Stimulated activated CD4-positive, alpha-beta T cell treated with anti-CD3 and anti-CD28 coated beads, Interleukin-12 subunit alpha, Interleukin-12 subunit beta, amount 100 ng/mL, for 24 hours (primary cell): ENCODE measurements at places on chromosomes 5 and 9.

DNA sequence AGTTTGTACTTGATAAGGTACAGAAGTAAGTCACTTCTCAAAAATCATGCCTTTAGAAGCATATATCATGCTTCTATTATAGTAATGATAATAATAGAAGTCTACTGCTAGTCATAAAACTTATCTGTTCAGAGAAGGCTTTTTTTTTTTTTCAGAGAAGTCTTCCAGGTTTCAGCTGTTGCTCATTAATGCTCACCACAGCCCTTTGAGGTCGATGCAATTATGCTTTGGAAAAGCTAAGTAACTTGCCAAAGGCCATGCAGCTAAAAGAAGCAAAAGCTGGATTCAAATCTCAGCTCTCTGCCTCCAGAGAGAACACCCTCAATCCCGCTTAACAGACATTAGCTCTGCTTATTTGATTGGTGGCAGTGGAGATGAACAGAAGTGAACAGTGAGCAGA lies 150.8 kb downstream of the DOCK8 start:
- no peak for DNase-seq

DNA sequence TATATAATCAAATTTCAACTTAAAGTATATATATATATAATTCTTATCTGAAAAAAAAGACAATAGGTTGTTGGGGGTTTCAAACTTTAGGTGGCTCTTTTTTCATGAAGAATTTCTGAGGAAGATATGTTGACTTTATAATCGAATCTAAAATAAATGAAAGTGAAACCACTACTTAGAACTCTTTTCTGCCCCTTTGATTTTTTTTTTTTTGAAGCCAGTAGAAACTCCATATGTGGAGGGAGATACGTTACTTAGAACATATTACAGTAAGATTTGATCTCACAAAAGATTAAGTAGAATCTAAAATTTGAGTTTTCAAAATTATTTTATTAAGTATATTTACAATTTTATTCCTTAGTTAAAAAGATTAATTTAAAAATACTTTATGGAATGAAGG lies 96.9 kb downstream of the ATG10 start:
- no peak for DNase-seq

DNA sequence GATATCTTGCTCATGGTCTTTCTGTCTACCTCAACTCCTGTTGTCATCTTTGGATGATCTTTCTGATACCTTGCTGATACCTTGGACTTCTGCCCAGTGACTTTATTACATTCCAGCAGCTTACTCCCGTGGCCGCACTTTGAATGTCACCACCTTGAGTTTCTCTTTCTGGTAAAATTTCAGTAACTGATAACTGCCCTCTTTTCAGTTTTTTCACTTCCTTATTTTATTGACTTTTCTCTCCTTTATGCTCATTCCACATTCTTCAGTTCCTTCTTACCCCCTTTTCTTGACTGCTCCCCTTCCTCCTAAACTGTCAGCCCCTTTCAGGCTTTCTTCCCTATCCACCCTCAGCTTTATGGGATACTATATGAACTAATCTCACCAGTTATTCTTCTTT lies 7.0 kb upstream of the FBXO4 start:
- no peak for DNase-seq

DNA sequence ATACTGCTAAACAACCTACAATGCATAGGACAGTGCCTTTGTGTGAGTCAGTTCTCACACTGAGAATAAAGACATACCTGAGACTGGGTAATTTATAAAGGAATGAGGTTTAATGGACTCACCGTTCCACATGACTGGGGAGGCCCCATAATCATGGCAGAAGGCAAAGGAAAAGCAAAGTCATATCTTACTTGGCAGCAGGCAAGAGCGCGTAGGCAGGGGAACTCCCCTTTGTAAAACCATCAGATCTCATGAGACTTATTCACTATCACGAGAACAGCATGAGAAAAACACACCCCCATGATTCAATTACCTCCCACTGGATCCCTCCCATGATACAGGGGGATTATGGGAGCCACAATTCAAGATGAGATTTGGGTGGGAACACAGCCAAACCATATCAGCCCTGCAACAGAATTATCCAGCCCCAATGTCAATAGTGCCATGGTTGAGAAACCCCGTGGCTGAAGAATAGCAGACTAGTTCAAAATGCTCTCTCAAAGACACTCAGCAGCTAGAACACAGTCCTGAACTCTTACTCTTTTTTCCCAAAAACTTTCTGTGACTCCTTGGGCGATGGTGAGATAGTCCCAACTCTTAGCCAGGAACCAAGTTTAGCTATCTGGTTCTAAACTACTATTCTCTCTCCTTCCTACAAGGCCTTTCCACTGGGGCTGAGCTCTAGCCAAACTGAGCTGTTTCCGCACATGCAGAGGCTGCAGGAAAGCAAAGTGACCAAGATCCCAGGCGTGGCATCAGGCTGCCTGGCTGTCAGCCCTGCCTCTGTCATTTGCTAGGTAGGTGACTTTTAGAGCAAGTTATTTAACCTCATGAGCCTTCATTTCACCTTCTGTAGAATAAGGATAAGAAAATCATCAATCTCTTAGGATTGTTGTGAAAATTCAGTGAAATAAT lies 21.7 kb downstream of the FAT2 start:
- DNase-seq, result no peak

GRCh38 chr9:104810421-104811339 lies 46.8 kb downstream of the NIPSNAP3B start:
- no peak for DNase-seq

- DNase-seq, result no peak
Measured at GRCh38 chr5:170251462-170251861, 18.7 kb downstream of the C5orf58 start.

DNA sequence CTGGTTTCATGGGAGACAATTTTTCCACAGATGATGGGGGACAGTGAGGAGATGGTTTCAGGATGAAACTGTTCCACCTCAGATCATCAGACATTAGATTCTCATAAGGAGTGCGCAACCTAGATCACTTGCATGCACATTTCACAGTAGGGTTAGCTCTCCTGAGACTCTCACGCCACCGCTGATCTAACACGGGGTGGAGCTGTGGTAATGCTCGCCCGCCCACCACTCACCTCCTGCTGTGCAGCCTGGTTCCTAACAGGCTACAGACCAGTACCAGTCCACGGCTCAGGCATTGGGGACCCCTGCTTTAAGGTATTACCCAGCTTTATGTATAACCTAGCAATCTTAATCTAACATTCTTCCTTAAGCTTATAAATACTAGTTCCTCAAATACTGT lies 35.6 kb downstream of the TTC39B start:
- no peak for DNase-seq

- no peak for DNase-seq
Measured at GRCh38 chr9:98256756-98257155, 1.3 kb upstream of the TBC1D2 start.

GRCh38 chr9:135536216-135536615 lies 9.7 kb upstream of the OBP2A start:
- no peak for DNase-seq

DNA sequence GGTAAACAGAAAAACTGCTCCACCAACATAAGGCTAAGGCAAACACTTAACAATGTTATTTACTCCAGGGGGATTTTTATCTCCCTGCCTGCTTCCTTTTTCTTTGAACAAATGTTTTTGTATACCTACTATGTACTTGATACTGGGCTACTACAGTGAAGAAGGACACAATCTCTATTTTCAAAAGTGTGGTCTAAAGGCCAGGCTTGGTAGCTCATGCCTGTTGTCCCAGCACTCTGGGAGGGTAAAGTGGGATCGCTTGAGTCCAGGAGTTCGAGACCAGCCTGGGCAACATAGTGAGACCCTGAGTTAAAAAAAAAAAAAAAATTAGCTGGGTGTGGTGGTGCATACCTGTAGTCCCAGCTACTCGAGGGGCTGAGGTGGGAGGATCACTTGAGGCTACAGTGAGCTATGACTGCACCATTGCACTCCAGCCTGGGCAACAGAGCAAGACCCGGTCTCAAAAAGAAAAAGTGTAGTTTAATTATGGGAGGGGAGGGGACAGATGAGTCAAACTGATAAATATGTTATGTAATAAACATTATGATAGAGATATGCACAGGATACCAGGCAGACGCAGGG lies 3.3 kb downstream of the STOM start:
- no peak for DNase-seq

DNA sequence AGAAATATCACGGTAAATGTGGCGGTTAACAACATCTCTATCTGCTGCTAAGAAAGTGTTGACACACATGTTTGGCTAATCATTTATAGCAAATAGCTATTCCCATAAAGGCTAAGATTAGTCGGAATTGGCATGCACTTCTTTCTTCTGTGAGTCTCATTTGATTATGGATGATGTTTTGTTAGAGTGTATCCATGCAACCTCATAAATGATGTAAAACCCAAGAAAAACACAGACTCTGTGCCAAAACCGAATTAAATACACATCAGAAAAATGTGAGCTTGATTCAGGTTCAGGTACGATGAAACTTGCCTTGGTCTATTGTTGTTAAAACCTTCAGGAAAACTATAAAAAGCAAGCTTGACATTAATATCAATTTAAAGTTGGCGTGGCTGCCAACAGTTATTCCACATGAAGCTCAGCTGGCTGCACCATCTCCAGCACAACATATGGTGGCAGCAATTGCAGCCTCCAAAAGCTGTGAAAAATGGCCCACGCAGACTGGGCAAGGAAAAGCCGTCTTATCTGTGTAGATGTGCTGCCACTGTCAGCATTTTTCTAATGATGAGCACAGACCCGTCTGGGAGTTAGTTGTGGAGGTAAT lies 41.1 kb upstream of the ICE1 start:
- no peak for DNase-seq

DNA sequence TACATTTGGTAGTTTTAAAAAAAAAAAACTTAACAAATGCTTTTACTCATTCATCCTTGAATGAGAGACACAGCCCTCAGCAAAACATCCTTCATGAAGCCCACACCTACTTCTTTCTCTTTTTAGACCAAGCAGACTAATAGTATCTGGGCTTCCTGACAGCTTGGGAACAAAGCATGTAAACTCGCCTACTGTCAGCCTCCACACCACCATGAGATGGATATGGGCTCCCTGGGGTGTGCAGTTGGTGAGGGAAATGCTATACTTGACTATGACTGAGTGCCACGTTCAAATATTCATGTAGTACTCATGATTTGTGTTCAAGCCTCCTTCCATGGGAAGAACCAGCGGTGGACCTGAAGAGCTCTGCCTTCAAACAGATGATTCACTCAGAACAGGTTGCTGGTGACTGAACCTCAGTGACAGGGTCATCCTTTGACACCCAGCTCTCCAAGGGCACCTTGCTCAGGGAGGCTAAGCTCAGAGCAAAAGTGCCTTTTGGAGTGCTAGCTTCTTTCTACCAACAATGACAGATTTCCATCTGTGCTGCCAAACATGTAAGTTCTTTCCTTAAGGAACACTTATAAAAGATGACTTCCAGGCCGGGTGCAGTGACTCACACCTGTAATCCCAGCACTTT lies 36.8 kb downstream of the SLC22A5 start:
- no peak for DNase-seq

- no peak for DNase-seq
Measured at GRCh38 chr5:106097340-106097739, 1573.4 kb downstream of the EFNA5 start.

DNA sequence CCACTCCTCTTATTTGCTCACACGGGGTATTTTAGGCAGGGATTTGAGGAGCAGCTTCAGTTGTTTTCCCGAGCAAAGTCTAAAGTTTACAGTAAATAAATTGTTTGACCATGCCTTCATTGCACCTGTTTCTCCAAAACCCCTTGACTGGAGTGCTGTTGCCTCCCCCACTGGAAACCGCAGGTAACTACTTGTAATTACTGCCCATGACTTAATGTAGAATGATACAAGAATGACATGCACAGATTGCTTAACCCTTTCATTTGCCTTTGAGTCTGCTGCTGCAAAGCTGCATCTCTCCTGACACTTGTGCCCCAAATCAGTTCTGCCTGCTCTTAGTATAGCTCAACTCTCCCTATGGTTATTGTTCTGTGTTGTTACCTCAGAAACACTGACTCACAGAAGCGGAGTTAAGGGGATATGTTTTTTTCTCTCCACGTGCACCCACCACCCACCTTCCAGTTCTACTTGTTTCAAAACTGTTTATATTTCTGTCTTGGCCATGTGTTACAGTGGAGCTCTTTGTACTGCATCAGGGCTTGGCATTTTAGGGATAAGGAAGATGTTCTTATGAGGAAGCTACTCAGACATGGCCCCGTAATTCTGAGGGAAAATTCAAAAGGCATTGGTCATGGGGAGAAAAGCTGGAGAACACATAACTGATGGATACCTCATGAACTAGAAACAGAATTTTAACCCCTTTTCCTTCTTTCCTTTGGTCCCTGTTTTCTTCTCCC lies 2.3 kb downstream of the ADRB2 start:
- no peak for DNase-seq

GRCh38 chr5:134417707-134418106 lies 6.0 kb upstream of the CDKN2AIPNL start:
- no peak for DNase-seq

GRCh38 chr5:6435356-6435755 lies 13.3 kb upstream of the UBE2QL1 start:
- no peak for DNase-seq

DNA sequence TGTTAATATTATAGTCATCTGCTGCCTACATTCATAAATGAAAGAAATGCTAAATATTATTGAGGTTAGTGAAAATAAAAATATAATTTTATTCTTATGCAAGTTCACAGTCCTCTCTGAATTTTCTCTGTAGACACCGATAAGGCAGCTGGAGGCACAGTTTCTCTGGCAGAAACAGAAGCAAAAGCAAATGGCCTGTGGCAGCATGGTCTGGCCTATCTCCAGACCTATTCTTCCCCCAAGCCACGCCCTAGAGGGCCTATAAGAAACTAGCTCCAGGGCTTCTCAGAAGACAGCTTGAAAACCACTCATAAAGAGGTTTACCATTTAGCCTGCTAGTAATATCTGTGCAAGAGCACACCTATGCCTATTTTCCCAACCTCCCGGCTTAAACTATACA lies 28.4 kb downstream of the MRPS27 start:
- DNase-seq, result no peak

DNA sequence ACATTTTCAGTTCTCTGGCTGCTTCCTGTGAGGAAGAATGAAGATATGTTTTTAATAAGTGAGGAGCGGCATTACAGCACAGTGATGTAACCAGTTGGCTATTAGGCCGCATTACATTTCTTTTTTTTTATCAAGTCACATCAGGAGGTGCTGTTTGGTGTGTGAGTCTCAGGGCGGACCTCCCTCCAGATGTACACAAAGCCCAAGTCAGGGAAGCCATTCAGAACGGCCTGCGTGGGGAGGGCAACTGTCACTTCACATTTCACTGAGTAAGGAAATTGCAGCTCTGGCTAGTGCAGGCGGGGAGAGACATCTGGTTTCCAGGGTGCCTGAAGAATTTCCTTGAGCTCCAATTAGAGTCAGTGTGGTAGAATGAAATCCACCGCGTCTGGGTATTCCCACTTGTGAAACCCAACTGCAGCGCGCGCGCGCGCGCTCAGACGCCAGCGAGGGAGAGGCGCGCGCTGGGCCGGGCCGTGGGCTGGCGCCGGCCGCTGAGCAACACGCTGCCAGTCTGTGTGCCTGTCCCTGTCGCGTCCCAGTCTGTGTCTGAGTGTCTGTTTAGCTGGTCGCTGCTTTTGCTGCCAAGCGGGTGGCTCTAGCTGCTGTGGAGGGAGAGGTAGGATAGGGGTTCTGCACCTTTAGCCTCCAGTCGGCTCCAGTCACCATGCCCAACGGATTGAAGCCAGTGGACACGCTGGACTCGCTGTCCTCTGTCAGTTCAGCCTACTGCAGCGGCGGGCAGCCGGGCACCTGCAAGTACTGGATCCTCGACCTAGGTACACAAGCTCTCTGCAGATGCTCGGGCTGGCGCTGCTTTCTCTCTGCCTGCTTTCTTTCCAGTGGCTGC lies 140.8 kb upstream of the OTULINL start:
- DNase-seq, result no peak
